A549 (cell line): ENCODE measurements at places on chromosomes 16 and 17. TPM values are rescaled to one million over a fixed set of nuclear protein-coding genes. Genes with fewer than 3 reads are reported as not detected.

ZC3H18 gene
- polyA plus RNA-seq, result 46.5 to 48.2 TPM (median 47.9 TPM) in 3 replicates

CTRB2 gene
- polyA plus RNA-seq, result not detected in 3 replicates

ZG16B gene
- 0.40 to 0.59 TPM (median 0.54 TPM) in 3 replicates for polyA plus RNA-seq

FAM171A2 gene
- polyA plus RNA-seq, result 3.0 to 4.2 TPM (median 3.9 TPM) in 3 replicates

TBX21 gene
- polyA plus RNA-seq, result 0.04 TPM in 1 of 3 replicates, not detected in the others

CMTM2 gene
- 0.09 to 0.15 TPM in 2 of 3 replicates, not detected in the other for polyA plus RNA-seq

C17orf50 gene
- 0.12 to 0.28 TPM (median 0.22 TPM) in 3 replicates for polyA plus RNA-seq

CTF1 gene
- polyA plus RNA-seq, result 0.16 to 0.30 TPM (median 0.23 TPM) in 3 replicates

STAC2 gene
- 0.16 to 0.29 TPM (median 0.26 TPM) in 3 replicates for polyA plus RNA-seq

DNA sequence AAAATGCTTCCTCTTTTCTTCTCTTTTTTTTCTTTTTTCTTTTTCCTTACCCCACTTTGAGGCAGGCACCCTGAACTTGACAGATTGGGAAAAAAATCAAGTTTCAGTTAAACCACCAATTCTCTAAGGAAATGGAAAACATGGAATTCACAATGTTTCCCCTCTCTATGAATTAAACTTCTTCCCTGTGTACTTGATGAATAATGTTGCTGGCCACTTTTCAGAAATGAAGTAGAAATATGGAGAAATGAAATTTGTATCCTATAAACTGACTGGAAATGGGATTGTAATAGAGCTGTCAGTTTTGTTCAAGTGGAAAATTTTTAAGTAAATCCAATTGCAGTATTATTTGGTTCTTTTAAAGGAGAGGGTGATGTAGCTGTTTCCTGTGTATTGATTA lies 129.8 kb downstream of the CLEC16A start:
- DNase-seq, result no peak

GRCh38 chr16:17062676-17063075 lies 408.1 kb downstream of the XYLT1 start:
- DNase-seq, result no peak

GRCh38 chr17:81398176-81398831 lies 3.0 kb downstream of the BAHCC1 start:
- DNase-seq, result peak; percentile 52

DNA sequence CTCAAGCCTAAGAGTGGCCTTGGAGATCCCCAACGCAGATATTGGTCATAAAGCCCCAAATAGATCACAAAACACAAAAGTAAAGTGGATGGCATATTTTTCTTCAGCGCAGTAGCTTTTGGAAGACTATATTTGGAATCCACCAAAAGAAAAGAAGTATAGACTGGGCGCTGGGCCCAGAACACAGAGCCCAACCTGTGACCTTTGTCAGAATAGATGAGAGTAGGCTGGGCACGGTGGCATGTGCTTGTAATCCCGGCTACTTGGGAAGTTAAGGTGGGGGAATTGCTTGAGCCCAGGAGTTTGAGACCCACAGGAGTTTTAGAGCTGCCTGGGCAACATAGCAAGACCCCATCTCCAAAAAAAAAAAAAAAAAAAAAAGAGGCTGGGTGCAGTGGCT lies 14.6 kb downstream of the SCIMP start:
- DNase-seq, result no peak

- DNase-seq, result no peak
Observed at GRCh38 chr16:18827890-18828289, 26.5 kb upstream of the ARL6IP1 start.

GRCh38 chr16:54385141-54385540 lies 98.6 kb upstream of the IRX3 start:
- no peak for DNase-seq

DNA sequence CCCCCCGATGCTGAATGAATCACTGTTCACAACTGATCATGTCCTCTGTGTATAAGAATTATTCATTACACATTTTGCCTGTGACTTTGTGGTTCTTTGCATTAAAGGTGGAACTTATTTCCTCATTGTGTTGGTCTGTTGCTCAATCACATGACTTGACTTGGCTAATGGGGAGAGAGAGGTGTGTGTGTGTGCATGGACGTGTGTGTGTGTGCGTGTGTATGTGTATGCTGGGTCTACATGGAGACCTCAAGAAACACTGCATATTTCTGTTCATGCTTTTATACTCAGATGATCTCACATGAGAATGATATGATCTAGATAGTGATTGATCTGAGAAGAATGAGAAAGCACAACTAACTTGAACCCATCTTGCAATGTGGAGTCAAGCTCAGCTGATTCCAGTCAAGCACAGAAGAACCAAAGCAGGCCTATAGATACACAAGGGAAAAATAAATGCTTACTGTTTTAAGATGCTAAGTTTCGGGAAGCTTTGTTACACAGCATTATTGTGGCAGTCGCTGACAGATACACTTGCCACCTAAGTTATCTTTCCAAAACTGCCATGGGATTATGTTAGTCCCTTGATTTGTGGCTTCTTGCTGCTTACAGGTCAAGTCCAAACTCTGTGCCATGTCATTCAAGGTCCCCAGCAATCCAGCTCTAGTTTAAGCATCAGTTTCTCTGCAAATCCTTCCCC lies 167.9 kb upstream of the ZFHX3 start:
- DNase-seq, result no peak

DNA sequence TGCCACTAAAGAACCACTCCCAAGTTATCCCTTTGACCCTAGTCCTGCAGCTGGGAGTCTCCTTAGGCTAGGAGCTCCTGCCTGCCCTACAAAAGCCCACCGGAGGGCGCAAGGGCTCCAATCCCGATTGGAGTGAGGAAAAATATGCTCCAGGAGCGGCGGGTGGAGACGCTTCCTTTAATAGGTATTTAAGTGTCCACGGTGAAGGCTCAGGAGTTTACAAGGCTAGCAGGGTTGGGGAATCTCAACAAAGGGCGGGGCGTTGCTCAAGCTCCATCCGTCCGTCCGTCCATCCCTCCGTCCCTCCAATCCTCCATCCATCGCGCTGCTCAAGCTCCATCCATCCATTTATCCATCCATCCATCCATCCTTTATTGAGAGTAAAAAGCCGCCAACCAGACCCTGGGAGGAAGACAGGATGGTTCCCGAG lies 556 bp upstream of the SPNS1 start:
- peak; percentile 75 for DNase-seq

- no peak for DNase-seq
Observed at GRCh38 chr17:35915153-35915964, 15.2 kb downstream of the RDM1 start.

GRCh38 chr16:66247516-66248481 lies 118.7 kb upstream of the CDH5 start:
- DNase-seq, result no peak

DNA sequence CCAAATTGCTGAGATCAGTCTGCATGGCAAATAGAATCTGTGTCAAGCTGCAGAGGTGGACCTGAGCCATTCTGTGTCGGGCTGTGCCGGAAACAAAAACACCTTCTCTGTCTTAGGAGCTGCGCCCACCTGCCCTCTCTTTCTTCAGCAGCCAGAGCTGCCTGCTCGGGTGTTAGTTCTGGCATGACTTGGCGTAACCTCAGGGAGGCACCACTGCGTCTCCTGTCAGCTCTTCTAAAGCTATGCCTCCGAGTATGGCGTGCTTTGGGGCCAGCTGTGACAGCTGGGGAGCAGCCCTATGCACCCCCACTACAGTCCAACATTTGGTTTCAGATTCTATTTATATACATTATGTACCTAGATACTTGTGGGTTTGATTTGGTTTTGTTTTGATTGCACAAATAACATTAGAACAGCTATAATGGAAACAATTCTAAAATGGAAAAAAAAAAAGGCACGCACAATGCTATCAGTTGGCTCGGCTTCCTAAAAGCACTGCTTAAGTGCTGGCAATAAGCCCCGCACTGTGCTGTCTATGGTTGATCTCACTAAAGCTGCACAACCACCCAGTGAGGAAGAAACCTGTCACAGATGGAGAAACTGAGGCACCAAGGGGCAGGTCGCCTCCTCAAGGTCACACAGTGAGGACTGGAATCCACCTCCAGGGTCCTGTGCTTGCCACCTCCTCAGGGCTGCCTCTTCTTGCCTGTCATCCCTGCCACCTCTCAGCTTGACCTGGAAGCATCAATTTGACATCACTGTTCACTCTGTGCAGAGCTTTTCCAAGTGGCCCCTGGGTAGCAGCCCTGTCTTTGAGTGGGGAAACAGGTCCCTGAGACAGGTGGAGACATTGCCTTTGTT lies 18.7 kb upstream of the ADGRG1 start:
- DNase-seq, result no peak

- DNase-seq, result peak; percentile 83
Observed at GRCh38 chr17:5249615-5250014, 15.0 kb upstream of the SCIMP start.

- DNase-seq, result no peak
Observed at GRCh38 chr16:21946889-21947635, 6.1 kb upstream of the UQCRC2 start.

GRCh38 chr16:3022684-3023414 lies 893 bp downstream of the HCFC1R1 start:
- no peak for DNase-seq

GRCh38 chr16:64872101-64872500 lies 249.8 kb downstream of the CDH11 start:
- DNase-seq, result no peak

DNA sequence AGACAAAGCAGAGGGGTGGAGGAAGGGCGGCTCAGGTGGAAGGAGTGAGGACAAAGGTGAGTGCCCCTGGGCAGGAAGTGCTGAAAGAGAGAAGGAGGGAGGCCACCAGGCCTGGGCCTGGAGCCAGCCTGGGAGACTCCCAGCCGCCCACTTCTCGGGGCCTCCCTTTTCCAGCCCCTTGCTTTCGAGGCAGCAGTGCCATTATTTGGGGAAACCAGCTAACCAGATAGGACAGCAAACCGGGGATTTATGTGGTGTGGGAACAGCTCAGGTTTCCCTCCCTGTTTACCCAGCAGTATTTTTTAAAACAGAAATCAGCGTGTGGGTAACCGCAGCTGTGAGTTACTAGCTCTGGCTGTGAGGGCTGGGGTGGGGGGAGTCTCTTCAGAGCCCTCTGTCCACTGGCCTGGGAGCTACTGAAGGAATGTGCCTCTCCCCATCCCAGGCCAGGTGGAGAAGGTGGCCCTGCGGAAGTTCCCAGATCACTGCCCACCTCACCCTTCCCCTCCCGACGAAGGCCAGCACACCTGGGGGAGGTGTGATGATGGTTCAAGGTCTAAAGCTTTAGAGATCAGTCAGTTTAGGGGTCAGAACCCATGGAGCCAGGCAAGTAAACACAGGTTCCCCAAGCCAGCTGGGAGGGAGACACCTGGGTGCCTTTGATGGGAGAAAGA lies 8.4 kb upstream of the MEOX1 start:
- DNase-seq, result no peak

- peak; percentile 18 for DNase-seq
Observed at GRCh38 chr16:51048544-51048943, 102.5 kb downstream of the SALL1 start.

DNA sequence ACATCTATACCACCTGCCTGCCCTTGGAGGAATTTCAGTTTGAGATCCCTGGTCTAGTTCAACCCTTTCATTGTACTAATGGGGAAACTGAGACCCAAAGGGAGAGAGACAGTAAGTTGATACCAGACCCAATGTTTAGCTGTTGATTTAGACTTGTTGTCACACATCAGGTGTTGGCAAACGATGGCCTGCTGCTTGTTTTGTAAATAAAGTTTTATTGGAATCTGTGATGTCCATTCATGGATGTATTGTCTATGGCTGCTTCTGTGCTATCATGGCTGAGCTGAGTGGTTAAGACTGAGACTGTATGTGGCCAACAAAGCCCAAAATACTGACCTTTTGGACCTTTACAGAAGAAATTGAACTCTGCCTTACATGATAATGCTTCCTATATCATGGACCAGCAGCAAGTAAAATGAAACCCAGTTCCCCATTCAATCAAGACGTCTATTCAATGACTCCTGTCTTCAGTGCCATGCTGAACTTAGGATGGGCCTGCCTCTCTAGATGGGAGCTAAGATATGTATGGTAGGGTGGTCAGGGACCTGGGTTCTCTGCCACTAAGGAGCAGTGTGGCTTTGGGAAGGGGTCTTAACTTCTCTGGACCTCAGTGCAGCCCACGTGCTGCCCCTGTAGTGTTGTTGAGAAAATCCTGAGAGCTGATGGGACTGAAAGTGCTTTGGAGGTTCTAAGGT lies 111.0 kb downstream of the IRX5 start:
- DNase-seq, result no peak

GRCh38 chr16:81467815-81468214 lies 23.2 kb downstream of the CMIP start:
- DNase-seq, result no peak

DNA sequence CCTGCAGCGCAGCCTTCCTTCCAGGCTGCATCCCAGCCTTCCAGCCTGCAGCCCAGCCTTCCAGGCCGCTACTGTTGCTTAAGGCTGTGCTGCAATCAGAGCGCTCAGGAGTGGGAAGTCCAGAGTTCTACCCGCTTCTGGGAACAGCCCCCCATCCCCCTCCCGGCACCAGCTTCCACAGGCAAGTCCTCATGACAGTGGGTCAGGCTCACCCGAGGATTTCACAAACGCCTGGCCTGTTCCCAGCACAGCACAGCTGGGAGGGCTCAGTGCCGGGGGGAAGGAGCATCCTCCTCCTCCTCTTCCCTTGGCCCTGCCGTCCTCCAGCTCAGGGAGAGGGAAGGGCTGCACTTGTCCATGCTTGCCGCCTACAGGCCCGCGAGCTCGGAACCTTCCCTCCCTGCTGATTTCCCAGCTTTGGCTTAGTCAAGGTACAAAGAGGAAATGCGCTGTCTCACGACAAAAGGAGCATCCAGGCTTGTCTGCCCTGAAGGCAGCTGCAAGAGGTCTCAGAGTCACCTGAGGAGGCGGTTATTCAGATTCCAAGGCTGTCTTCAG lies 8.3 kb downstream of the SOCS3 start:
- DNase-seq, result no peak

GRCh38 chr16:69204172-69204571 lies 17.2 kb downstream of the SNTB2 start:
- DNase-seq, result no peak

GRCh38 chr16:30063893-30064728 lies 1.4 kb upstream of the ALDOA start:
- DNase-seq, result peak; percentile 79

GRCh38 chr17:61396586-61397085 lies 3.0 kb upstream of the TBX2 start:
- DNase-seq, result no peak

DNA sequence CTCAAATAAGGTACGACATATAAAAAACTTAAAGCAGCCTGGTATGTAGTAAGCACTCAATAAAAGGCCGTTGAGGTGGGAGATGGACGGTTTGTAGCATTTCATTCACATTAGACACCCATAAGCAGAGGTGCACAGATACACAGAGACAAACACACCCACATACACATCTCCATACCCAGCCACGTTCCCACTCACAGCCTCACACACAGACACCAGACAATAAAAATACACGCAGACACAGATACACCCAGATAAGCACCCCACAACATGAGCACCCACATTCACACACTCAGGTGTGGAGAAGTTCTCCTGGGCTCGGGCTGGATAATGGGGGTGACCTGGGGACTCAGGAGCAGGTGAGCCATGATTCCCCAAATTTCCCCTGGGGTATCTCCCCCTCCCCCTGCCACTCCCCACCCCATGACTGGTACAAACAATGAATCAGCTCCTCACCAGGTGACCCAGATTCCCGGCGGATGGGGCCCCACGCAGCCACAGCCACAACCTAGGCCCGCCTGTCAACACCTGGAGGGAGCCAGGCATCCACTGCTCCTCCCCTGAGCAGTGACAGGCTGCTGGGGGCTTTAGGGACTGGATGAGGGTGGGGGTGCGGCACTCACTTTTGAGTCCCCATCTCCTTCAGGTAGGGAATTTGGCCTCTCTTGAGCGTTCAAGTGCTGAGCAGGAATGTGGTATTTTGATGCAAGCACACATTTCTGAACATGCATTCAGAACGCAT lies 2.7 kb downstream of the DLX3 start:
- no peak for DNase-seq

GRCh38 chr17:81328978-81329926 lies 34.1 kb upstream of the SLC38A10 start:
- peak; percentile 93 for DNase-seq
